ENCODE measurements at places on chromosomes 1 and 21.

DNA sequence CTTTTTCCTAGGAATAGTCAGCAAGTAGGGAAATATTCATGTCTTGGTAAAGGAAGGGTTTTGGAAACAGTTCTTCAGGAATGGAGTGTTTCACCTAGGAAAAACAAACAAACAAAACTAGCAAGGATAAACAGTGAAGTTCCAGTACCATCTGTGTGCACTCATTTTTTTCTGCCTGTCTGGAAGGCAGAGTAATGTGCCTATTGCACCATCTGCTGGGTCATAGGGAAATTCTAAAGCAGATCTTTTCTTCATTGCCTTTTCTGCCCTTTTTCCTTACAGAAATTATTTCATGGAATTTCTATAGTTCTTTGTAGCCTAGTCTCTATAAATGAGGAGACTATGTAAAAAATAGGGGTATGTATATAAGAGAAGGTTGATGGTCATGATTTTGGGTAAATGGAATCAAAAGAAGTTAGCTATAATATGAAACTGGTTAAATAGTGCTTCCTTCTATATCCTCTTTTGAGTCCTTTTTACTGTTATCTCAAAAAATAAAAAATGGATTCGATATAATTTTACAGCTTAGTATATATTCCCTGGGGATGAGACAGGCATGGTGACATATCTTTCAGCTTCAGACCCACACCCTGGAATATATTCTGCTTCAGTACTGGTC is 3.4 kb upstream of the HRNR start:
- DNase-seq = no peak

DNA sequence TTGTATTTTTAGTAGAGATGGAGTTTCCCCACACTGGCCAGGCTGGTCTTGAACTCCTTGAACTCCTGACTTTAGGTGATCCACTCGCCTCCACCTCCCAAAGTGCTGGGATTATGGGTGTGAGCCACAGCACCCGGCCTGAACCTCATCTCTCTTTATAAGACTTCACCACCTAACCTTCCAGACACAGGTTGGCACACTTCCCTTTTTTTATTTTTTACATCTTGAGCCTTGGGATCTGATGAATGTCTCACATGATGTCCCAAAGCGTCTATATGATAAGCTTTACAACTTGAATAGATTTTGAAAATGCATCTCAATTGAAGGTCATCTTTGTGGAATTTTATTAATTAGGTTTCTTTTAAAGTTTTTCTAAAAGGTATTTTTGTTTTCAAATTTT is 172.4 kb upstream of the IVNS1ABP start:
- DNase-seq = no peak

DNA sequence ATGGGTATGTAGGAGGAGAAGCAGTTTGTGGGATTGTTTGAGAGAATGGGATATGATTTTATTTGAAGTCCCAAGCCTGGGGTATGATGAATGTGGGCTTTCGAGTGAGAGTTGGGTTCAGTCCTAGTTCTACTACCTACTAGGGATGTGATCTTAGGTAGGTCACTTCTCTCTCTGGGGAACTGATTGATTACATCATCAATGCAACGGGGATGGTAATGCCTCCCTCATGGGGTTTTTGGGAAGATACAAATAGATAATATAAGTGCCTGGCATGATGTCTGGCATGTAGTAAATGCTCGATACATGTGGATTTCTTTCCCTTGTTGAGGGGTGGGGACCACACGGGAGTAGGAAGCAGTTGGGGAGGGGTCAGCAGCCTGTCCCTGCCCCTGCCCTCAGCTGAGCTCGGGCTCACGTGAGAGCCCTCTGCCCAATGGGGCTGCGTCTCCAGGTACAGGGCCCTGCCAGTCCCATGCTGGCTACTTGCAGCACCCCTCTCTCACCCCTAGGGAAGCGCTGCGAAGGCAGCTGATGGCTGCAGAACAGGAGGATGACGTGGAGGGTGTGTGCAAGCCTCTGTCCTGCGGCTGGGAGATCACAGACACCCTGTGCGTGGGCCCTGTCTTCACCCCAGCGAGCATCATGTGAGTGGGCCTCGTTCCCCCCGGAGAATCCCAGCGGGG is 38.7 kb downstream of the AZIN2 start:
- no peak for DNase-seq

DNA sequence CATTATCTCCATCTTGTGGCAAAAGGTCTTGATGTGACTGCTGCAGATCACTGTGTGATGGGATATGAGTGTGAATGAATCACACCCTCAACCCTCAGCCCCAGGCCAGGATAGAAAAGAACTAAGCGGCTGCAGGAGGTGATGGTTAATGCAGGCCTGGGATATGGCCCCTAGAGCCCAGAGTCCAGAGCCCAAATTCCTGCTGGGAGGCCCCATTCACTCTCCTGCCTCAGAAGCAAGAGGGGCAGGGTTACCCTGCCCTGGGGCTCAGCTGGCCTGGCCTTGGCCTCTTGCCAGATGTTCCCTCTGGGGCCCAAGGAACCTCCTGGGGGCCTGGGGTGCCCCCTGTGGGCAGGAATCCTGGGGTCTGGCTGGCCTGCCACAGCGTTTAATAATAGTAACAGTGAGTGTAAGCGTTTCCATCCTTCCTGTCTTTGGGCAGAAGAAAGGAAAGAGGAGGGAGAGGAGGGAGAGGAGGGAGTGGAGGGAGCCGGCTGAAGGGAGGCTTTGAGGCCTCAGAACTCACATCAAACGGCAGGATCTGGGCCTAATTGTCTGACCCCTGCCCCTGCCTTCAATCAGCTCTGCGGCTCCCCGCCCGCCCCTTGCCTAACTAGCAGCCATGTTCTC is 26.2 kb downstream of the DMAP1 start:
- no peak for DNase-seq

DNA sequence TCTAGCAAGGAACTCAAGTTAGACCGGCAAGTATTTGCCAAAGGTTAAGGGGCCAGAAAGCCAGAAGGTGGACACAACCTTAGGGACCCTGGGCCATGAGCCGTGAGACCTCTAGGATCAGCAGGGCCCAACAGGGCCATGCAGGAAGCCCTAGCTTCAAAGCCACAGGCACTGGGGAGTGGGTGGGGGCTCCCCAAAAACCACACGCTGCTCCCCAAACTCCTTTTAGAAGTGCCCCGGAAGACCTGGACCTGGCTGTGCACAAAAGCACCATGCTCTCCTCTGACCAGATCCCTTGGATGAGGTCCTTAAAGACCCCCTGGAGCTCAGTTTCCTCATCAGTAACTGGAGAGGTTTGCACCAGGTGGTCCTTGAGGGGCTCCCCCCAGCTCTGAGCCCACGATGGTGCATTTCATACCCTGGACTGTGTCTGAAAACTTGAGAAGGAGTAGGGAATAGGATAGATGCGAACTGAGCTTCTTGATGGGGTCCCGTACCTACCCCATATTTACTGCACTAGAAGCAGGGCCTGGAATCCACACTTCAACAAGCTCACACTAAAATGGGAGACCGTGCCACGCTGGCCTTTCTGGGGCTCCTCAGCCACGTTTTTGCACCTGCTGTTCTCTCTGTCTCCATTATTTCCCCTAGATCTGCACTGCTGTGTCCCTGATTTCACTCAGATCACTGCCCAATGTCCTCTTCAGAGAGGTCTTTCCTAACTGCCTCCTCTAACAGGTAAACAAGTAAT is 40.6 kb upstream of the LBR start:
- no peak for DNase-seq

- no peak for DNase-seq
Measured at GRCh38 chr1:51301844-51302162, 28.6 kb downstream of the TTC39A start.

DNA sequence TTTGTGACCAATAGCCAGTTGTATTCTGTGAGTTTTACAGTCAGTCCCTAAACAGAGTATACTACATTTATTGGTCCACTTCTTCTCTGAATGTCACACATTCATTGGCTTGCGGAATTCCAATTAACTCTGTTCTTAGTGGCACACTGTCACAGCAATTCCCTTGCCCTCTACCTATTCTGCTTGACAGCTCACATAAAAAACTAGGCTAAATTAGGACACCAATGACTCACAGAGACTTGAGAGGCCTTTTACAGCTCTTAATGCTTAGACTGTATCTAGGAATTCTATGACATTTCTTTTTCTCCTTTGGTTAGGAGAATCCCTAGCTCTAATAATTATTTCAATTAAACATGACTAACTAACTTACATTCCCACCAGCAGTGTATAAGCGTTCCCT is 104.1 kb downstream of the NEGR1 start:
- DNase-seq = no peak
